T-cell (primary cell): ENCODE measurements at places on chromosomes 16 and 17.

GRCh38 chr17:6231886-6232731 lies 161.9 kb downstream of the WSCD1 start:
- DNase-seq: no peak

GRCh38 chr17:266219-266618 lies 84.8 kb upstream of the DOC2B start:
- no peak for DNase-seq

DNA sequence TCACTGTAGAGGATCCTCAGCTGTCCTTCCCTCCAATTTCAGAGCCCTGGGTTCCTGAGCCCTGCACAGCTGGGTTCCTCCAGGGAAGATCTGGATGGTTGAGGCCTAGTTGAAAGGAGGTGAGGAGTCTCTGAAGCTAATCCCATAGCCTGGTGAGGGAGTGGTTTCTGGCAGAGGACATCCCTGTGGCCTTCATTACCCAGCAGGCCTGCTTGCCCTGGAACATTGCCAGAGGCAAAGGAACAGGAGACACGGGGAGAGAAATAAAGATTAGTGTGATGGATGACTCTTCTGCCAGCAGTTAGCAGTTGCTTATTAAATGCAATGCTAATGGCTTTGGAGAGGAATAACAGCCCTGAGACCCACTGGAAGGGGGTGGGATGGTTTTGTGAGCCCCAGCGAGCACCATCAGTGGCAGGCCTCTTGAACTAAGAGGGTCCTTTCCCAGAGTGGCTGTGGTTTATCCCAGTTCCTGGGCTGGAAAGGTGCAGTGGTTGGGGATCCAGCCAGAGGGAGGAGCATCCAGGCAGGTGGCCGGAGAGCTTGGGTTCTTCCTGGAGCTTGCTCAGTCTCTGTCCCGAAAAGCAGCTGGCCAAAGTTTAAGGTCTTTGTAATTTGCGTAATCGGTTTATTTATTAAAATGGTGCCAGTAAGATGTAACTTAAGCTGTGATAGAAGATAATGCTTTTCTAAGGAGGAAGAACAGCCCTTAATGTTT lies 209.7 kb downstream of the CCDC182 start:
- DNase-seq: no peak

DNA sequence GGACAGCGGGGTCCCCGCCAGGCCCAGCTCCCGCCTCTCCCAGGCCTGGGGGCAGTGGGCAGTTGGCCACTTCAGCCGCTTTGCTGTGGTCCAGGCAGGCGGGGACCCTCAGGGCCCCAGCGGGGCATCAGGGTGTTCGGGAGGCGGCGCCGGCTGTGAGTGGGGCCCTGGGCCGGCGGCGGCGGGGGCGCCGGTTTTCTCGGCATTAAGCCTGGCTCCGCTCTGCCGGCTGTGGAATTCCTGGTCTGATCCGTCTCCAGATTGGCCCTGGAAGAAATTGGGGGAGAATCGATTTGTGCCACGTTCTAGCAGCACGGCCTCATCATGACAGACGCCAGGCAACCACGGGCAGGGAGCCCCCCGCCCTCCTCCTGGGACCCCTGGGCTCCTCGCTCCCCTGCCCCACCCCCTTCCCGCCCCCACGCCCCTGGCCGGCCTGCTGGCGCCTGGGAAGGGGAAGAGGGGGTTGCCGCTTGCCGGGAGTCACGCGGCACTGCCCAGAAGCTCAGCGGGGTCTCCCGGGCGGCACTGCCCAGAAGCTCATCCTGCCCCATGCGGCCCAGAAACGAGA lies 28.6 kb upstream of the SSTR5 start:
- DNase-seq: no peak

DNA sequence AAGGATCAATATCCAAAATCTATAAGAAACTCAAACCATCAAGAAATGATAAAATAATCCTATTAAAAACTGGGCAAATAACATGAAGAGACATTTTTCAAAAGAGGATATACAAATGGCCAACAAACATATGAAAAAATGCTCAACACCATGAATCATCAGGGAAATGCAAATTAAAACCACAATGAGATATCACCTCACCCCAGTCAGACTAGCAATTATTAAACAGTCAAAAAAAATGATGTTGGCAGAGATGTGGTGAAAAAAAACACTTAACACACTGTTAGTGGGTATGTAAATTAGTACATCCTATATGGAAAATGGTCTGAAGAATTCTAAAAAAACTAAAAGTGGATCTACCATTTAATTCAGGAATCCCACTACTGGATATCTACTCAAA lies 379.0 kb upstream of the SOX9 start:
- DNase-seq: no peak

- no peak for DNase-seq
These were observed 94.3 kb downstream of the ABCA8 start for GRCh38 chr17:68860941-68861340.

GRCh38 chr16:74591876-74592650 lies 14.9 kb downstream of the GLG1 start:
- no peak for DNase-seq

- no peak for DNase-seq
These were observed 80.1 kb downstream of the ABCC1 start for GRCh38 chr16:16029431-16030011.

DNA sequence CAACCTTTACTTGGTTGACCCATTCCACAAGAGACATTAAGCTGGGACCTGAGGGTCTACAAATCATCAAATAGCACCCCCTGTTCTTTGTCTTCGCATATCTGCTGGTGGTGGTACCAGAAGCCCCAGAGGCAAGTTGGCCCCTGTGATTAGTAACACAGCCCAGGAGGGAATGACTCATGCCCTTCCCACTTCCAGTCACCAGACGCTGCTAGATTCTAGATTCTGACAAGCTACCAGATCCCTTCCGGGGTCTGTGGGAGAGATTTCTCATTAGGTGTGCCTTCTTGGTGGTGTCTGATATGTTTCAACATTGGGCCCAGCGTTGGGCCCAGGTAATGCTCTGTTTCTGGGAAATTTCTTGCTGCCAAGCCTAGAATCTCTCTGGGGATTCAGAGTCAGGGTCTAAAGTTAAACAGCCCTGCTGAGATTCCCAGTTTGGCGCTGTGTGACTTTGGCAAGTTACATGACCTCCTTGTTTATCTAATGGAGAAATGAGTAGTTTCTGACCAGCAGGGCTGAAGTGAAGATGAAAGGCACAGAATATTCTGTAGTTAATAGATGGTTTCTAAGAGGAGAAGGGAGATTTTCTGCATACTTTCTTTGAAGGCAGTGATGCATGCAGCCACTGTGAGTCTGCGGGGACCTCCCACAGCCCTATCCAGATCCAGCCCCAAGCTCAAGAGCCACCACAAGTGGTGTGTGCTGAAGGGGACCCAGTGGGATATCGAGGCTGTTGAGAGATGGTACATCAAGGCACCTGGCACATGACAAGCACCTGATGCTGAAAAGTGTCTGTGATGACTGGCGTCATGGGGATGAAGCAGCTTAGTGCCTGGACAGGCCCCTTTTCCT lies 3.9 kb downstream of the TRPV2 start:
- DNase-seq: no peak

DNA sequence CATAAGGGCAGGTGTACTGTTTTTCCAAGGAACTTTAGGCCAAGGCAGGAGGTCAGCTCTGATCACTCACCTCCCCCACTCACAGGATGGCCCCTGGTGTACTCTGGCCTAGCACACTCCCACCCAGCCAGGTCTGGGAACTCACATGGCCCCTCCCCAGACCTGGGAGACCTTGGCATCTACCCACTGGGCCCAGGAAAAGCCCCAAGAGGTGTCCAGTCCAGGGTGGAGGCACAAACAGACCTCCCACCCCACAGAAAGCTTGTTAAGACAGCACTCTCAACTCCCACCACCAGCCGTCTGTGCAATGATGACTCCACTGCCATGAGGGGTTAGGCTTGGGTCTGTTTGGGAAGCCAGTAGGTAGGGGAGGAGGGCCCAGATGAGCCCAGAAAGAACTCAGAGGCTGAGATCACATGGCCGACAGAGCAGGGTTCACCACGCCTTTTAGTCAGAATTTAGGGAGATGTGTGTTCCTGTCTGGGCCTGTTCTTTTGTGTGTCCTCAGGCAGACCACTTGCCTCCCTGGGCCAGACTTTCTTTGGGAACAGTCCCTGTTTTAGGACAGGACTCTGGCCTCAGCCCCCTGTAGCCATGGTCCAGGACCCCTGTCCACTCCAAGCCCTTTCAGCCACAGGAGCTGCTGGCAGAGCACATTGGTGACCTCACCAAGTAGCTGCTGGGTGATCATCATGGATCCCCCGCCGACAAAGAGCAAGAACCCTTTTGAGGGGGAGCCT lies 12.1 kb upstream of the CBFB start:
- DNase-seq: no peak

GRCh38 chr17:65195716-65196115 lies 58.5 kb downstream of the RGS9 start:
- no peak for DNase-seq

- DNase-seq: no peak
These were observed 17.9 kb downstream of the BFAR start for GRCh38 chr16:14650629-14651028.

- DNase-seq: no peak
These were observed 9.7 kb downstream of the VASN start for GRCh38 chr16:4381072-4381934.

DNA sequence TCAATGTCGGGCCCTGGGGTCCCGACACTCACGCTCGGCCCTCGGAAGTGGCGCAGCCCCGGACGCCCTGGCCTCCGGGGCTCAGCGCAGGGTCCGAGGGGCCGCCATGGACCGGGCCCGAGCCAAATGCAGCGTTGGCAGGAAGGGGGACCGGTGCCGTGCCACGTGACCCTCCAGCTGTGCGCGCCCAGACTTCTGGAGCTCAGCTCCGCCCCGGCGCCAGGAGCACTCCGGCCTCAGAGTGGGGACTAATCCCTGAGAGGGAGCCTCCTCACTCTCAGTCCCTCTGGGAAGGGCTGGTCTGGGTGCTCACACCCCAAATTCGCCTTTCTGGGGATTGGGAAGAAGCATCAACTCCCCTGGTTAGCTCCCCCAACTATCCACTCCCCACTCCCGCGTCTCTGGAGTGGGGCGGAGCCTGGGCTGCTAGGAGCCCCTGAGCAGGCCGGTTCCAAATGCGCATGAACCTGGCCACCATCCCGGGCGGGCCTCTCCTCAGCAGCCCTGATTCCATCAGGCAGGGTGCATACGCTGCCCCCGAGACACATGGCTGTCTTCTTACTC lies at the start of gene B3GNT9:
B3GNT9 (minus strand) TSS at position 166 of the 564 bp plus-strand sequence. CDS start 513 bp downstream, outside the sequence.
- DNase-seq: no peak

DNA sequence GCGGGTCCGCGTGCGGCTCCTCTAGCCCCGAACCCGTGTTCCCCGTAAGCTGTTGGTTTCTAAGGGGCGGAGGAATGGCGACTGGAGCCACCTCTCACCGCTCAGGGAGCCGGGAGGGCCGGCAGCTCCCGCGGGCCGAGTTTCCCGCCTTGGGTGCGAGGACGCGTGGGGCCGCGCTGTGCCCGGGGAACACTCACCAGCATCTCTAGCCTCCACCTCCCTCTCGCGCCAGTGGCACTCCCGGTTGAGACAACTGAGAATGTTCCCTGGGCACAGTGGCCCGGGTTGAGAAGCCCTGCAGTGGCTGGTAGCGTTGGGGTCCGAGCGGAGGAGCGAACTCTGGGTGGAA lies 560 bp downstream of the TELO2 start:
- no peak for DNase-seq
